Pulmonary artery endothelial cell (primary cell): ENCODE measurements at places on chromosomes 16 and 17.

- DNase-seq: no peak
Measured at GRCh38 chr17:1490643-1491442, 1.6 kb downstream of the MYO1C start.

- DNase-seq: no peak
Measured at GRCh38 chr16:27844826-27845225, 218.7 kb downstream of the GSG1L start.

DNA sequence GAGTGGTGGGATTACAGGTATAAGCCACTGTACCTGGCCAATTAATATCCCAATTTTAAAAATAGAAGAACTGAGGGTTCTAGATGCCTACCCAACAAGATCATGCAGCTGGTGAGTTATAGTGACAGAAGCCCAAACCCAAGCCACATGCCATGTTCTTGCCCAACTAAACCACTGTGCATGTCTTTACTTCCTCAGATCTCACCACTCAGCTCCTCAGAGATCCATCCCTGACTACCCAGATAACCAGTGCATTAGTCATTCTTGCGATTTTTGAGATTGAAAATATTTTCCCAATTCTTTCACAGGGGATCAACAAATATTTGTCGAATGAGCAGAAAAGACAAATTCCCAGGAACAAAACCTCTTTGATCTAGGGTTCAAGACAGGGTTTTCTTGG, 303.1 kb downstream of the CBLN1 start:
- DNase-seq: no peak

DNA sequence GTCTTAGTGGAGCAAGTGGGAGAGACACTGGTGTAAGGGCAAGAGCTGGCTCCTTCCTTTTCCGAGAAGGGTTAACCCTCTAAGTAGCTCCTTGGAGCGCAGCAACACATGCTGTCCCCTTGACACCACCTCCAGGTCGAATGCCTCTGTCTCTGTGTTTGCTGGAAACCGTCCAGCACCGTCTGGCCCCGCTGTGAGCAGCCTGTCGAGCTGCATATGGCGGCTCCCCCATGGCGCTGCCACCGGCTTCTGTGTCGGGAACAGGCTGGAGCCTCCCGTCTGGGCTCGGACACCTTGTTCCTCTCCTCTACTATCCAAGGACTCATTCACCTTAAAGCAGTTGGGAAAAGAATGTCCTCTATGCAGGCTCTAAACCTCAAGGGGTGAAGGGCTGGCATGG, 28.9 kb upstream of the WSCD1 start:
- DNase-seq: no peak

DNA sequence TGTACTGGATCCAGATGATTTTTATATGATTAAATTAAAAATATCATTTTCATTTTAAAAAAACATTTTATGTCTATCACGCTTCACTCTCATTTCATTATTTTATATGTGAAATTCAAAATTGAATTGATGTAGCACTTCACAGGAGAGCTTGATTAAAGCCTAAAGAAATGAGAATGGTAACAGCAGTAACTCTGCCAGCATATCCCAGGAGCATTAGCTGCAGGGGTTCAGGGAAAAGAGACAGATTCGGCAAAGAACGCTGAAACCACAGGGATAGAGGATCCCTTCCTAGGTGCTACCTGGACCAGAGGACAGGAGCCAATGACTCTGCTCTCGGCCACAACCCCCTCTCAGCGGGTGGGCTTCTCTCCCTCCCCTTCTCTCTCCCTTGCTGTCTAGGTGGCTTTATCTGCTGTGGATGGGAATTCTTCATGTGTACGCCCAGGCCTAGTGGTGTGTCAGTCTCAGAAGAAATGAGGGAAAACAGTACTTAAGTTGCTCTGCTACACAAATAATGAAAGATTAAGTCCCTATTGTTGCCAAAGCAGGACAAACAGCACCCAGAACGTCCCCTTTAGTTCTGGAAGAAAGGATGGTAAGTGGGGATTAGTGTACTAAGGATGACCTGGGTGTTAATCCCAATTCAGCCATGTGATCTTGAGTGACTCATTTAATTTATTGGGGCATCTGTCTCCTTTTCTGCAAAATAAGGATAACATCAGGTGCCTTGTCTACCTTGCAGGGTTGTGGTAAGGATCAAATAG, 123.3 kb downstream of the CDK5R1 start:
- DNase-seq: no peak

- peak; percentile 90 for DNase-seq
Measured at GRCh38 chr16:73068541-73069401, 20.8 kb upstream of the ZFHX3 start.

DNA sequence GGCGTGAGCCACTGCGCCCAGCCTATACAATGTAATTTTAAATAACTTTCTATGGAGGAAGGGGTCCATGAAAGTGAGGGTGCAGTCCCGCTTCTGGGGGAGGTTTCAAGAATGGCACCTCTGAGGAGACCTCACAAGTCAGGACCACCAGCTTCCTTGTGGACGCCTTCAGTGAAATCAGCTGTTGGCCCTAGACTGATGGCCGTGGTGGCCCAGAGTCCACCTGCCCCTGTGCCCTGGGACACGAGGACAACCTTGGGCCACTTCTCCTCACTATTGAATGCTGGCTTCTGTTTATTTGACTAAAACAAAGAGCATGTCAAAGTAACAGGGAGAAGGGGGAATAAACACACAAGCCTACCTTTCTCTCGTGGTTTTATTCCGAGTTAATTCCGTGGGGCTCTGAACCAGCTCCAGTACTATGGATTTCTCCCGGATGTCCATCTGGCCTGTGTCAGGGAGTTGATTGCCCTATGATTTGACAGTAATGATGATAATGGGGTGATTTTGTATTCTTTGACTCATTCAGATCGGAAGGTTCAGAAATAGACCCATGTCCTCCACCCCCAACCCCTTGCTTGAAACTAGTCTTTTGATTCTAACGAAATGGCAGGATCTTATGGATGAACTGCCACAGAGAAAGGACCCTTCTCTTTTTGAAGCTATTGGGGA, 8.6 kb upstream of the CBX4 start:
- no peak for DNase-seq

DNA sequence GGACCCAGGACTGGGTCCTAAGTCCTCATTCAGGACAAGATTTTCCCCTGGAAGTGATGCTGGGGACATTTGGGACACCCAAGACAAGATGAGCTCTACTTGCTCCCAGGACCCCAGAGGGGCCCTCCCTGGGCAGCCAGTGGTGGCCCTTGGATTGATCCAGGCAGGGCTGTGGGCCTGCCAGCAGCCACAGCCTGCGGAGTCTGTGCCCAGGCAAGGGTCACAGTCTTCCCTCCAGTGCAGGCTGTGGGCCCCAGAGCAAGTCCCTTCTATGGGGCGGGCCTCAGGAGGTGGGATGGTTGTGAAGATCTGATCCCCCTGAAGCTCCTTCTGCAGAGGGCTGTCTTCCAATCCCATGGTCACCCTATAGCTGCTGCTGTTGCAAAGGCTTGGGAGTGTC, 12.6 kb downstream of the CA7 start:
- DNase-seq: no peak

GRCh38 chr17:82018152-82018988, 4.3 kb downstream of the CENPX start:
- DNase-seq: no peak

GRCh38 chr17:7483255-7484066, 705 bp upstream of the POLR2A start:
- DNase-seq: peak; percentile 75

DNA sequence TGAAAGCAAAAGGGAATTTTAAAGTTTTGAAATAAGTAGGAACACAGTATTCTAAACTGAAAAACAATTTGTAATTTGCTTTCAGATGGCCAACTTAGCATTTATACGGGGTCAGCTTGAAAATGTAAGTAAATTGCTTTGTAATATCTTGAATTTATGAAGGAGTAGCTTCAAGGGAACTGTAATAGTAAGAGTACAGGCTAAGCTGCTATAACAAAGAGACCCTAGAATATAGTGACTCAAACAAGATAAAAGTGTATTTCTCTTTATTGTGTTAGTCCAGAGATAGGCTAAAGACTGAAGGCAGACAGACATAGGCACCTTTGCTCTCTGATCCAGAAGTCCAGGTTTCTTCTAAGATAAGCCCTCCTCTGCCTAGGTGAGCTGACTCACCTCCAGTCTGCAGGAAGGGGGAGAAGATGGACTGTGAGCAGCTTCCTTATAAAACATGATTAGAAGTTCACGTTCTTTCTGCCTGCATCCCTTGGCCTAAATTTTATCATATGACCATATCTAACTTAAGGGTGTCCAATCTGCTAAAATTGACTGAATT, 3.2 kb downstream of the TTC19 start:
- DNase-seq: no peak

DNA sequence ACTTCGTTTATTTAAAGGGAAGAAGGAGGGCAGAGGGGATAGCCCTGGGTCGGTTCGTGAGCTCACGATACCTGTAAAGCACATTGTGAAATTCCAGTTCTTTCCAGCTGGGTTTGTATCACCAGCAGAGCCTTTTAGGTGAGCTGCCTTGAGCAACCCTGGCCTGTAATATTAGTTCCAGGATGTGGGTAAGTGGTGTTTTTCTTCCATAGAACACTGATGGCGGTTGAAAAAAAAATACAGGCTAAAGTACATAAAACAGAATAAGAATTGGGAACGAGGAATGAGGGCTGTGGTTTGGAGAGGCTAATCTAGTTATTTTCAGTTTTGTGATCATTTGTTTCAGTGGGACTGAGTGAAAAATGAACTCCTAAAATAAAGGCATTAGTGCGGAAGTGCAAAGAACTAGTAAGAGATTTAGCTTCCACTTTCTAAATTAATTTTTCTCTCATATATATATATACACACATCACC, 20.6 kb downstream of the HS3ST3B1 start:
- DNase-seq: no peak

- no peak for DNase-seq
Measured at GRCh38 chr17:17831208-17832031, 5.4 kb downstream of the SREBF1 start.
